Activated CD8-positive, alpha-beta memory T cell treated with anti-CD3 and anti-CD28 coated beads for 1 hour (primary cell): ENCODE measurements at places on chromosomes 13 and 19.

DNA sequence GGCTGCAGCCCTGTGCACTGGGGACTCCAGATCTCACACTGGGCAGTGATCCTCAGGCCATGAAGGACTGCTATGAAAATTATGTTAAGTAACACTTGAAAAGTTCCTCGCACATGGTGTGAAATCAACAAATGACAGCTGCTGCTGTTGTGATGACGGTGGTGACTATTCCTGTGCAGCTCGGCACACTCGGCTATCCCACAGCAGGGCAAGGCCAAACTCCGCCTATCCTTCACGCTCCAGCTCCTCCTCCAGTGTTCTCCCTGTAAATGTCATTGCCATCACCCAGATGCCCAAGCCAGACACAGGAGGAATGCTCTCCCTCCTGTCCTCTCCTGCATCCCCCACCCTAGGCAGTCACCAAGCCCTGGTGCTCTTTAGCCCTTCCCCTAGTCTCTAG, 31.3 kb downstream of the GRIK5 start:
- no peak for DNase-seq

DNA sequence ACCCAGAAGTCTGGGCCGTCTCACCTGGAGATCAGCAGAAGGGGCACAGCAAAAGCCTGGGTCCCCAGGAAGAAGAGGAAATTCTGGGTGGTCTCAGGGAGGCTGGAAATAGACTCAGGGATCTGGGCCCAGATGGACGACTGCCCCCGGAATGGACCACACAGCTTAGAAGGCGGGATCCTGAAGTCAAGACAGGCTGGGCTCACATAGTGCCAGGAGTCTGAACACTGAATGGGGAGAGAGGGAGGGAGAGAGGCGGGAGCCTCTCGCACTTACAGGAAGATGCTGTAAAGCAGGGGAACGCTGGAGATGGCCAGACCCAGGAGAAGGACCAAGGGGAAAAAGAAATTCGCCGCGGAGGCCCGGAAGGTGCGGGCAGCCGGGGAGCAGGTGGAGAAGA, 1.3 kb upstream of the LENG1 start:
- DNase-seq, result no peak

DNA sequence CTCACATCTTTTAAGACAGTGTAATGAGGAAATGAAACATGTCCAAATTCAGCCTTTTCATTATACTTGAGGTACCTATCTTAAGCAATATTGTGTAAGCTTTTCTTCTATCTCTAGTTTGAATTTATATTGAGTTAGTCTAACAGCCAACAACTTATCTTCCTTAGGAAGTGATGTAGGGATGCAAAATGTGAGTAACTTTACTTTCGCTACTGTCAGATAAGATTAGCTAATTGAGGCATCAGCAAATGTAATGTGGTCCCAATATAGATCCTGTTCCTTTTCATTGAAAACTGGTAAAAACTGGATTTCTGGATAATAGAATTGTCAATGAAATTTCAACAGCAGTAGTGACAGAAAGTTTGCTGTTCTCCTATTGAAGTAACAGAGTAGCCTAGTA, 902.2 kb downstream of the GPC5 start:
- DNase-seq, result no peak

GRCh38 chr13:50948601-50949000, 39.0 kb downstream of the RNASEH2B start:
- DNase-seq, result no peak
